Cerebellar nuclear complex (tissue), 1 donor: ENCODE measurements at places on chromosomes 6 and 20.
A peak's percentile ranks its signal among the peaks of the same experiment; 100 is the strongest.

GRCh38 chr6:105600336-105601260, 197.7 kb upstream of the PREP start:
- no peak for DNase-seq

- no peak for DNase-seq
Observed at GRCh38 chr20:23602241-23602640, 3.5 kb downstream of the CST9 start.

DNA sequence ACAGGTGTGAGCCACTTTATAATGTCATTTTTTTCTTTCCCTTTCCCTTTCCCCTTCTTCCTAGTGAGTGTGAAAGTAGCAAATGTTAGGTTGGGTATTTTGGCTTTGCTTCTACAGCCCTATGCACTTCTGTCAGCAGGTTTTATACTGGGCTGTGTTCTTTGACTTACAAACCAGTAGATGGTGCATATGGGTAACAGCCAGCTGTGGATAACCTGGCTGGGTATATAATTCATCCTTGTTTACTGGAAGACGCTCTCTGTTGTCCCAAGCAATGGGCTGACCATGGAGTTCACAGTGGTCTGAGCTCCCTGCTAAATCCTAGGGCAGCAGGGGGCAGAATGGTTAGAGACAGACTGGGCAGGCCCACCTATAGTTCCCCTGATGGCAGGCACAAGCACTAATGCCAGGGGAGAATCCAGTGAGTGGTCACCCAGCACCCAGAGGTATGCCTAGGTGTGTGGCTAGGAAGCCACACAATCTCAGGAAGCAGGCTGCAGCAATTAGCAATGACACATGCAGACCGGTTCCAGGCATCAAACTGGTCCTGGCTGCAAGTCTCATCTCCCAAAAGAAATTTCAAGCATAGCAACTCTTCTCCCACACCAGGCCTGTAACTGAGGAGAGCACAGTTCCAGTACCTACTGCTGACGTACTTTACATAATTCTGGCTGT, 592.7 kb upstream of the MAN1A1 start:
- DNase-seq, result no peak

- DNase-seq, result no peak
Observed at GRCh38 chr6:51928320-51928719, 159.1 kb downstream of the PKHD1 start.

DNA sequence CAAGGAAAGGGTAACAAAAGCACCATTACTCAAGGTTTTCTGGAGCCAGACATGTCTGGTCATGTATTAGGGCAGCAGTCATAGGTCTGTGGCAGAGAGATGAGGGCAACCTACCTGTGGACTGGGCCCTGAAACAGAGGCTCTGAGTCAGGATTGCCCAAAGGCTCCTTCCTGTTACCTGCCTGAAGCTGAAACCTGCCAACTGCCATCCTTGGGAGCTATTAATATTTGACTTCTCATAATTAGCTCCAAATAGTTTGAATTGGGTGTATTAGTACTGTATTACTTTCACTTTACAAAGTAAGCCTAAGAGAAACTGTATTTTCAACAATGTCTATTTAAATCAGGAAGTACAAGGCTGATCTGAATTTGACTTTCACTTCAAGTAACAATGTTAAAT, 72.0 kb upstream of the TBX18 start:
- no peak for DNase-seq

DNA sequence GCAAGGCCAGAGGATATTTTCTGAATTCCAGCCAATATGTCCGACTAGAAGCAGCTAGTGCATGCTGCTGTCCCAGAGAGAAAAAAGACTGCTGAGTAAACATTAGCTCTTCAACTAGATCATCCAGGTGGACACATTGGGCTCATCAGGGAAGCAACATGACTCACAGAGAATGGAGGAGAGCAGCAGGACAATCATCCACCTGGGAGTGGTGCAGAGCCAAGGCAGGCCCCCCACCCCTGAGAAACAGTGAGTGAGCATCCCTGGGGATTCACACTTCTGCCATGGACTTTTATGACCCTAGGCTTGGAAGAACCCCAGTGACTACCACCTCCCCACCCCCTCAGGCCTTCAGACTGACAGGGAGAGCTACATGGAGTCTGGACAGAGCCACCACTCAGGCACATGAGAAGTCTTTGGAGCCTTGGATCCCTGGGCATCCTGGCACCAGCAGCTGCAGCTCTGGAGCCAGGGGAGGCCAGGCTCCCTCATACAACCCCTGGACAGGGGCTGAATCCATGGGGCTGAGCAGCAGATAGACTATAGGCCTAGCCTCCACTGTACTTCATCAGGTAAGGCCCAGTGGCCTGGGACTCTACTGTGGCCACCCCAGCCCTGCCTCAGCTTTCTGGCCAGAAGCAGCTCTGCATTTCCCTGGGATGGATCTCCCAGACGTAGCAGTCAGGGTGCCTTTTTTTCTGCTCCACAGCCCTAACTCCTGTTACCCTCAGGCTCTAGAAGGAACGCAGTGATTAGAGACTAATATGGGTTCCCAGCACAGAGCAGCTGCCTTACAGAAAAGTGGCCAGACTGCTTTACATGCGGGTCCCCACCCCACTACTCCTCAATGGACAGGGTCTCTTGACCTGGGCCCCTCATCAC, 82.9 kb upstream of the RNF217 start:
- DNase-seq, result no peak

GRCh38 chr20:61990484-61990883, 75.2 kb downstream of the TAF4 start:
- no peak for DNase-seq

DNA sequence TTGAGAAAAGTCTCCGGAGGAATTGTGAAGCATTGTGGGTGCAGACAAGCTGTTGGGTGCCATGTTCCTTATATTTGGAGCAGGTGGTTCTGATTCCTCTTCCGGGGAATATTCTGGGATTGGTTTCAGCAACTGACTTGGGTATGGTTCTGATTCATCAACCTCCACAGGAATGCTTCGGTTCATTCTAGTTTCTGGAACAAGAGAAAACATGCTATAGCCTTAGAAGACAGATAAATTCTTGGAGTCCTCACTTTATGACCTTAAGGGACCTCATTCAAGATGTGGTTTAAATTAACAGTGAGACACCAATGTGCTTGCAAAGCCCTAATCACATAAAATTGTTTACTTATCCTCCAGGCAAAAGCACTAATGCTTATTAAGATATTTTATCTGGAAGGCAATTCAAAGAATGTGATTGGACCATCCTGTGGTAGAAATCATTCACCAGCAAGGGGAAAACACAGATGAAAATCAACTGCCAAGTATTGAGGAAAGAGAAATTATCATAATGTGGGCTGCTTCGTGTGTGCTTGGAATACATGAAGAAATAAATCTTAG, 13.7 kb downstream of the TRAF3IP2 start:
- no peak for DNase-seq

DNA sequence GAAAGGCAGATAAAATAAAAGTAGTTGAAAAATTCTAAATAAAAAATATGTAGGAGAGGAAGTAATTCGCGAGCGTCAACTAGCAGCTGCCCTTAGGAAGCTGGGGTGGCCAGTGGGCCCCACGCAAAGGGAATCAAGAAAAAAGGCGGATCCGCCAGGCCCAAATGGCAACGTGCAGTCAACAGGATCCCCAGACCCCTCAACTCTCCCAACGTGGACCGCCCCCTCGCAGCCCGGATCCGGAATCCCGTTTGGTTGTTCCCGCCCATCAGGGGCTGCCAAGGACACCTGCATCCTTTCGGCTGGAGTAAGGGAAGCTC, 296 bp downstream of the DZANK1 start:
- DNase-seq, result no peak

- DNase-seq, result peak; percentile 94
Observed at GRCh38 chr6:1496836-1497760, 107.7 kb downstream of the FOXF2 start.

GRCh38 chr6:149385998-149386646, 13.9 kb upstream of the SUMO4 start:
- DNase-seq, result no peak
